ENCODE measurements at places on chromosomes 4 and X.

DNA sequence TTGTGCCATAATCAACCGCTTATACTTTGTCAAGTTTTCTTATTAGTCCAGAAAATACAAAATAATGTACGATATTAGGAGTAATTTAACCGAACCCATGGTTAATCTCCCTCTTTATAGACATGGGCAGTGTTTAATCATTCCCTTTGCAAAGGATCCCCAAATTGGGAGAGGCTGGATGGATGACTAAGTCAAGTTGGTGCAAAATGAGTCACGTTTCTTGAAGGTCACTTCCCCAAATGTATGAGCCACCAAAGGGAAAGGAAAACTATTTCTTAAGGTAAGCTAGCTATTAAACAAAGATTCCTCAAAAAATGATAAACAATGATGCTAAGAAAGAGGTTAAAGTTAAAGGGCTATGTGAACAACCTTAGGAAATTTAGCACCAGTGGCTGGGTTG, 17.5 kb downstream of the MAML3 start:
- no peak for DNase-seq

DNA sequence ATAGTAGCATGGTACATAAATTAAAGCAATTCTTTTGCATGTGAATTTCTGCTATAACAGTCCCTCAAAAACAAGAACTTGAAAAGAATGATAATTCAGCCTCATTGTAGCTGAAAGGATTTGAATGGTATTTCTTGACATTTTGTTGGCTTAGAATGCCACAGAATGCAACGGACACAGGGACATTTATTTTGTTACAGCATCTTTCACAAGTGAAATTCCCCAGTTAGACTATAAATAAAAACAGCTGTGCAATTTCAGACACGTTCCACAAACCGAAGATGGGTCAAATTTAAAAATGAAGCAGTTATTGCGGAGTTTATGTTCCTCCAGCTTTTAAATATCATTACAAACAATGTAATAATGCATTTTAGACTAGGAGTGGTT, 82.8 kb upstream of the AMELX start:
- no peak for DNase-seq

GRCh38 chrX:40821780-40822179, 86.4 kb upstream of the MED14 start:
- no peak for DNase-seq

- DNase-seq = no peak
Measured at GRCh38 chr4:100287534-100287933, 97.3 kb upstream of the DDIT4L start.

- DNase-seq = no peak
Measured at GRCh38 chrX:28609917-28610613, 22.8 kb downstream of the IL1RAPL1 start.

- DNase-seq = no peak
Measured at GRCh38 chrX:10049236-10049635, 82.1 kb downstream of the CLDN34 start.

- no peak for DNase-seq
Measured at GRCh38 chr4:38192516-38192915, 232.3 kb downstream of the PTTG2 start.

- DNase-seq = no peak
Measured at GRCh38 chrX:2701600-2701999, 10.5 kb downstream of the CD99 start.

DNA sequence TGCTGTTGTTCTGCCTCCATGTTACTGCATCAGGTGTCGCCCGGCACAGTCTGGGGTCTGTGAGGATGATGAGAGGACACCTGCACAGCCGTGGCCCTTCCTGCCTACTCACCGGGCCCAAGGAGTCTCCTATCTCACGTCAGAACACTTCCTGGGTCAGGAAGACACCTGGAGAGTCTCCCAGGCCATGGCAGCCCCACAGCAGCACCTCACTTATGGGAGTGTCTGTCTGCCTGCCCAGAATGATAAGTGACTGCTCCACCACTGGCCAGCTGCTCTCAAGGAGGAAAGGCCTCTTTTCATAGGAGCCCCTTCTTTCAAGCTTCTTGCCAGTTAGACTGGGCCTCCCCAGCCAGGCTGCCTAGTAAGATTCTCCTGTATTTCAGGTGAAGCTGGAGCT, 56.1 kb downstream of the NELFA start:
- DNase-seq = no peak

GRCh38 chrX:108199691-108200090, 108.1 kb downstream of the ATG4A start:
- DNase-seq = peak; percentile 16

GRCh38 chr4:16129336-16129735, 45.5 kb upstream of the PROM1 start:
- no peak for DNase-seq

- DNase-seq = no peak
Measured at GRCh38 chrX:104315555-104315954, 60.8 kb upstream of the ESX1 start.

DNA sequence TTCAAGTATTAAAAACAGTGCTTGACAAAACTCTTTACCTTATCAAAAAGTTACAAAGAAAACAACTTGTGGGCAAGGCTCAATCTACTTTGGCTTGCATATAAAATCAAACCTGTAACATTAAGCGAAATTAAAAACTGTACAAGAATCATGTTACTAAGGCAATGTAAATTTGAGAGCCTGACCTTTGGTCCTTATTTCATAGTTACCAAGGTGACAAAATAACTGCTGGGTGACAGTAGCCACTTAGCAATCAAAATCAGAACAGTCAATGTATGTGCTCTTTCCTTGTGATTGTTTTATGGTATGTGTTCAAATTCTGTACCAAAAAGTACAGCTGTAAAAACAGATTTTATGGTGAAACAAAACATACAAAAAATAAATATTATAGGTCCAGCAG, 204.0 kb downstream of the RASL11B start:
- DNase-seq = no peak

- DNase-seq = no peak
Measured at GRCh38 chrX:27549688-27550087, 40.5 kb upstream of the DCAF8L2 start.

DNA sequence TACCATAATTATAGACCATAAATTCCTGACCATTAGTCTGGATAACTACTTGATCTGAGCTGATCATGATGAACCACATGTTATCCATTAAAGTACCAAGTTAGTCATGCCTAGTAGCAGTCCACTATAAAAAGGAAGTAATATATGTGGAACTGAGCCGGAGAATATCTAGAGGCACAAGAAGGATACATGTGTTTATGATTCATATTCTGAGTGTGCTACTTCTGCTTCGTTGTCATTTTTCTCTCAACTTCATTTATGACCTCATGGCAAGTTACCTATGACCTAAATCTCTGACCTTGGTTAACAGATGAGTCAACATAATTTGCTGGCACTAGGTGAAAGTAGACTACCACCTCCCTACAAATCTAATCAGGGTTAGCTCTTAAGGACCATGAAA, 56.5 kb upstream of the ANKRD17 start:
- DNase-seq = no peak

DNA sequence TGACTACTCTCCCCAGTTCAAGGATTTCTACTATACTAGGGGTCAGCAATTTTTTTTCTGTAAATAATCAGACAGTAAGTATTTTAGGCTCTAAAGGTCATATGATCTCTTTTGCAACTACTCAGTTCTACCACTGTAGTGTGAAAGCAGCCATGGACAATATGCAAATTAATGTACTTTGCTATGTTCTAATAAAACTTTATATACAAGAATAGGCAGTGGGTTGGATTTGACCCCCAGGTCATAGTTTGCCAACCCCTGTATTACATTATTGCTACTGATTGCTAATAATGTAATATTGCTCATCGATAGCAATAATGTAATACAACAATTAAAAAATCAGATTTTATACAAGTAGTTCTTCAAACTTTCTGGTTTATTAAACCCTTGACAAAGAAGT, 59.2 kb upstream of the GPR34 start:
- no peak for DNase-seq

DNA sequence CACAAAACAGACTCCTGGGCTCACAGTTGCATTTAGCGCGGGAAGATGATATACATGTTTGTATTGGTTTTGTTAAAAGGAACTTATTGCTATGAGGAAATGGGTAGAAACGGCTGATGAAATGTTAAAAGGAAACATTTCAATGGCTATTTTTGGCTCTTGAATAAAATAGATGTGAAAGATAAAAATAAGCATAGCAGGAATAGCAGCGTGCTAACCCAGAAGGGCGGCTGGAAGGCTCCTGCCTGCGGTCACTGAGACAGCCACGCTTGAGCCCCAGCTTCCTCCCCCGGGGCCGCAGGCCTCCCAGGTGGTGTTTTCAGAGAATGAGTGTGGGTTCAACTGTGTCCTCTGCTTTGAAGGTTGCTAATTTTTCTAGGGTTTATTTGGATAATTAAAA, 35.0 kb upstream of the CLCN4 start:
- DNase-seq = no peak

- DNase-seq = no peak
Measured at GRCh38 chr4:152983221-152983620, 47.1 kb downstream of the FHDC1 start.

DNA sequence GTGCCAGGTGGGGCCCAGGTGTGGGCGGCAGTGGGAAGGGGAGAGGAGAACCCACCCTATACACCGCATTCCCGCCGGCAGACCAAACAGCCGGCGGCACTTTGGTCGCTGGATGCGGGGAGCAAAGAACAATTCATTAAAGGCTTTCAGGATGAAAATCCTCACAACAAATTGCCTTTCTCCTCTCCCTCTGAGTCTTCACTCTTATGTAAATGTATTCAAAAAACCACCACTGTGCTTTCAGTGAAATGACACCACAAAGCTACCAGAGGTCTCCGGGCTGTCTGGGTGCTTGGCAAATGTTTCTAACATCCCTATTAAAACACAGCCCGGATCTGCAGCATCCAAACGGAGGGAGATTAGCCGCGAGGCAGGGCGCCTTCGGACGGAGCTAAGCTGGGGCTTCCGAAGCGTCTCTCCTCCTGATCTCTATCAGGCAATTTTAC, 171.8 kb upstream of the TBL1X start:
- DNase-seq = no peak

DNA sequence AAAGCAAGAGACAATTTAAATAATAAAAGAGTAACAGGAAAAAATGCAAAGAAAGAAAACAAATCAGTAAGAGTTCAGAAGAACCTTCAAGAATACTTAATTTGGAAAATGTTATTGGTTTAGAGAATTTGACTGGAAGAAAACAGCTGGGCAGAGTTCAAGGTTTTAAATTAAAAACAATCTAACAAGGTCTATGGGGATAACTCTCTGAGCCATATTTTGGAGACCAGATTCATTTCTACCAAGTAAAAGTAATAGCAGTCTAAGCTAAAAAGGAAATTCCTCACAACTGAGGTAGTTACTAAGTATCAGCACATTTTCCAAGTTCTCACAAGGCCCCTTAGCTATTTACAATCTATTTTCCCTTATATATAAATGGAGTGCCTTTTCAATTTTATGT, 82.4 kb upstream of the TFDP3 start:
- DNase-seq = no peak

DNA sequence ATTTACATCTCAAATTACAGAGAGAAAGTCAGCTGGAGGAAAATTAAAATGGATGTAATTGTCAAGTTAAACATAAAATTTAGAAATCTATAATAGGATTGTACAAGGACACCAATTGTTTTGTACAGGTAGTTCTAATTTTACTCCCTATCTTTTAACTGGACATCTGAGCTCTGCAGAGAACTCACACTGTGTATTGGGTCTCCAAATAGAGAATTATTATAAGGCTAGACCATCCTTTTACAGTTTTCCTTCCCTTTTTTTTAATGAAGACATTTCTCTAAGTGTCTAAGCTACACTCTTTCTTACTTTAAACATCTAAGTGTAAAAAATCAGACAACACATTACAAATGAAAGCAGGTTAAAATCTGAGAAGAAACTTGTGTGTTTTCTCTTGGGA, 78.4 kb upstream of the GC start:
- no peak for DNase-seq

GRCh38 chrX:70505451-70505841, 60.8 kb downstream of the DLG3 start:
- DNase-seq = no peak

- no peak for DNase-seq
Measured at GRCh38 chr4:7781366-7781765, 158.3 kb downstream of the AFAP1 start.

GRCh38 chr4:102299354-102300107, 45.8 kb downstream of the SLC39A8 start:
- no peak for DNase-seq

DNA sequence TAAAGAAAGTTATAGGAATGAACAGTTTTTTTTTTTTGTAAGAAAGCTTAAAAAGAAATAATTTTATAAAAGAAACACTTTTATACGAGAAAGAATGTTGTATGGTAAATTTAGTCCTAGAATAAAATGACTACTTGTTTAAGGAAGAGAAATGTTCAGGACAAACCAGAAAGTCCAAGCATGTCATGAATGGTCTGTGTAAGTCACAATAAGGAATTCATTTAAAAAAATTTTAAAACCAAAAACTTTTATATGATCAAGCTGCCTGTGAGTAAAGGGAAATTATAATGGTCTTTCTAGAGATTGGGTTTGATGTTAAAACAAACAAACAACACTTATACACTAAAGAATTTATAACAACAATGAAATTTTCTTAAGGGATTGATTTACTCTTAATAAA, 858.9 kb upstream of the PCDH7 start:
- DNase-seq = no peak

DNA sequence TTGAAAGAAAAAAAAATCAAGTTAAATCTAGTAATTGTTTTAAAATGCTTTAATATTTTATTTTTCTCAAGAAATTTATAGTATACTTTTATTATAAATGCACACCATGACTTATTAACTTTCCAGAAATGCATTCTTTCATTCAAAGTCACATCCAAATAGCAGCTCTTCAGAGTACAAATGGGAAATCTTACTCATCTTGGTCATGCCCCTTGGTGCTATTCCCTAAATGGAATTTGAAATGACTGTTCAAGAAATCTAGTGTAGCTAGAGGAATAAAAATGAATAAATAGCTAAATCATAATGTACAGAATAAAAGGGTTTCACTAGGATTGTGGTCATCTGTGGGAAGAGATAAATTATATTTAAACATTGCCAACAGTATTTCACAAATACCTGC, 1139.7 kb downstream of the PCDH18 start:
- no peak for DNase-seq

DNA sequence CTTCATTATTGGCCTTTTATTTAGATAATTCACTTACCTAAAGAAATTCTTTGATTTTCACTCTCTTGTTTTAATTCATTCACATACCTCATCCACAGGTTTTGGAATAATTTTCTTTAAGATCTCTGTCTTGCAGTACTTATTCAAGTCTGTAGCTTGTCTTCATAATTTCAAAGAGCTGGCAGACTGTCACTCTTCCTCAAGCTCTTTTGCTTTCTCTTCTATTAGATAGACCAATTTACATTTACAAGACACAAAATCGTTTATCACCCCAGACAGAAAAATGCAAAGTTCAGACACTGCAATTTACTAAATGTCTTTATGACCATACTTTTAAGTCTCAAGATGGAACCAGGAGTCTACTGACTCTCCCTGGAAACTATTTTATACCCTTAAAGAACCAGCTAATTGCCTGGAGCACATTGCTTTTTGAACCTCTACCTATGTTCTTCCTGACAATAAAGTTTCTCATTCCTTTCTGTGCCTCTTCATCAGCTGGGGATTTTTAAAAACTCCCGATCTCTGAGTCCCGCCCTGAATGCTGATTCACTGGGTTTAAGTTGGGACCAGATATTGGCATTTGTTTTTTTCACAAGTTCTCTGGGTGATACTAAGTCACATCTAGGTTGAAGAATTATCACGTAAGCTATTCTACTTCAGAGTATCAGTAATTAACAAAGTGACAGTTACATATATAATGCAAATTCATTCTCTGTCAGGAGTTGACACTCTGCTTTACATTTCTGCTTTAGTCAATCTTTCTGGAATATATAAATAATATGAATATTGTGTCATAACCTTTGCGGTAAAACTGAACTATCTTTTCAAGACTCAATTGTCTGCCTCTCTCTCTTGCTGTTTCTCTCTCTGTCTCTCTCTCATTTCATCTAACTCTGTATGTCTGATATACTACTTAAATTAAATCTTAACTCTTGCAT, 196.4 kb downstream of the PCDH7 start:
- no peak for DNase-seq

Measured in stimulated activated CD4-positive, alpha-beta T cell treated with anti-CD3 and anti-CD28 coated beads, Interleukin-2, amount 100 ng/mL, for 48 hours (primary cell).